ENCODE measurements at places on chromosomes 12 and 14.
A peak's percentile ranks its signal among the peaks of the same experiment; 100 is the strongest.

DNA sequence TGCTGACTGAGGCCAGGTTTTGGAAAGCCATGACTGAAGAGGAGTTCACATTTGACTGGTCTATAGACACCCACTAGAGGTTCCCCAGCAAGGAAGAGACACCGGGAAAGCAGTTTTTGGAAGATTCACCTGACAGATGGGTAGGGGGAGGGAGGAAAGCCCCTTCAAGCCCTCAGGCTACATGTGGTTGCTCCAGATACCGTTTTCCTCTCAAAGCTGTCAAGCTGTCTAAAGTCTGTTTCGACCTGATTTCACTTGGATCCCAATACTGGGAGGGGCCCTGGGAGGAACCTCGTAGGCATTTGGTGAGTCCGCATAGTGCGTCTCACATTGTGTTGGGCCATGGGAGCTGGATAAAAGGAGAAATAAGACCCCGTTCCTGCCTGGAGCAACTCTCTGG lies 1.7 kb upstream of the LRP1 start:
- no peak for DNase-seq

- DNase-seq = no peak
Measured at GRCh38 chr14:22577334-22577908, 11.6 kb downstream of the DAD1 start.

DNA sequence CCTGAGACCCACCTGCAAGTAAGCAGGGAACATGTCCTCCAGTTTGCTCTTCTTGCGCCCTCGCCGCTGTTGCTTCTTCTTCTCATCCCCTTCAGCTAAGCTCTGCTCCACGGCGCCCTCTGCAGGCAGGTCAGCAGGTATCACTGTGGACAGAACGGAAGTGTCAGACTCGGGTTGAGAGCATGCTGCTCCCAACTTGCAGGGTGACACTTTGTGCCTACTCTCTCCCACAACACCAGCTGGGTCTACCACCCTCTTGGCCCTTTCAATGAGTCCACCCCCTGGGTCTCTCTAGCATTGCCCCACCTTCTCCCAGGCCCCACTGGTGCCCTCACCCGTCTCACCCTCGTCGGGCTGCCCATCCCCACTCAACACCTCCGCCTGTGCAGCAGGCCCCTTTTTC lies 16.7 kb downstream of the KMT2D start:
- peak; percentile 87 for DNase-seq

- DNase-seq = no peak
Measured at GRCh38 chr12:119168721-119169120, 10.0 kb upstream of the HSPB8 start.

- no peak for DNase-seq
Measured at GRCh38 chr14:30445852-30446251, 113.1 kb upstream of the G2E3 start.

- DNase-seq = no peak
Measured at GRCh38 chr12:89821896-89822295, 113.3 kb upstream of the ATP2B1 start.

- no peak for DNase-seq
Measured at GRCh38 chr14:105879867-105880561, 353.6 kb downstream of the TMEM121 start.

DNA sequence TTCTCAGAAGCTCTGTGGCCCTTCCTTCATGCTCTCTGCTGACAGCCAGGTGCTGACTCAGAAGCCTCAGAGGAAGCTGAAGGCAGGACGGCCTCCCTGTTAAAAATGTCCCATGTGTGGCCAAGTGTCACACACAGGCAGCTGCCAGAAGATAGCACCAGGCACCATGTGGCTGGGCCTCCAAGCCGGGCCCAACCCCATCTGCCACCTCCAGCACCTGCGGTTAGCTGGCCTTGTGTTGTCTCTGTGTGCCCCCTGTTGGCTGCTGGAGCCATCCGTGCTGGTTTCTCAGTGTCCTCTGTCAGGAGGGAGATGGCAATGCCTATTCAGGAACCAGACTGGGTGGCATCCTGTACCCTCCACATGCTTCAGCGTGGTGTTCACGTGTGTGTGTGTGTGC lies 63.2 kb downstream of the TSPAN11 start:
- peak; percentile 54 for DNase-seq

DNA sequence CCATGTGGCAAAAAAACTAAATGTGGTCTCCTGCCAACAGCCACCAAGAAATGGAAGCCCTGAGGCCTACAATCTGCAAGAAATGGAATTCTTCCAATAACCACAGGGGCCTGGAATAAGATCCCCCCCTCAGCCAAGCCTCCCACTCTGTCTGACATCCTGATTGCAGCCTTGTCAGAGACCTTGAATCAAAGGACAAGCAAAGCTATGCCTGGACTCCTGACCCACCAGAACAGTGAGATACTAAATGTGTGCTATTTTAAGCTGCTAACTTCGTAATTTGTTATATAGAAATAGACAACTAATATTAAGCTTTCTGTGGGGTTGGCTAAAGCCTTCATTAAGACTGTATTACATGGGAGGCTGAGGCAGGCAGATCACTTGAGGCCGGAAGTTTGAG lies 77.7 kb downstream of the TBX5 start:
- no peak for DNase-seq

DNA sequence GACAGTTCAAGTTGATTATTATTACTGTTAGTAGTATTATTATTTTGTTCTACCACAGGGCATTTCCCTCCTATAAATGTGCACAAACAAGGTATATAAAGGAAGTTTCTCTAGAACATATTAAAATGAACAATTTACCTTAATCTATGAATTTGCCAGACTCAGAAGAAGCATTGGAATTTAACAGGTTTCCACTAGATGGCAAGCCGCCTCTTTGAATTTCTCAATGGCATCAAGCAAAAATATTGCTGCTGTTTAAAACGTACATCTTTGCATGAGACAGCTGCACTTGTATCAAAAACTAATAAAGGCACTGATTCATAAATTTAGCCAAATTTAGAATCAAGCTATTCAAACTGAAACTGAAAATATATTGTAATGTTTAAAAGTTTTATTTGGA lies 34.6 kb upstream of the MIS18BP1 start:
- no peak for DNase-seq

DNA sequence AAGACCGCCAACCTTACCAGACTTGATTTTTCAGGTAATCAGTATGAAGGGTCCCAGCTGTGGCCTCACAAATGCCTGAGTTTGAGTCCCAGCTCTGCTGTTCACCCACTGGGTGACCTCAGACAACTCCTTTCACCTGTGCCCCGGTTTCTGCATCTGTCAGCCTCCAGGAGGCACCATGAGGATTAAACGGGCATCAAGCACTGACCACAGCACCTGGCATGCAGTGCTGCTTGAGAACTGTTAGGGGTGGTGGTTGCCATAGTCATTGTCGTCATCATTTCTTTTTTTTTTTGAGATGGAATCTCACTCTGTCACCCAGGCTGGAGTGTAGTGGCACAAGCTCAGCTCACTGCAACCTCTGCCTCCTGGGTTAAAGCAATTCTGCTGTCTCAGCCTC lies 57.9 kb downstream of the PHETA1 start:
- DNase-seq = no peak

GRCh38 chr14:77151245-77151644 lies 9.7 kb upstream of the ZDHHC22 start:
- DNase-seq = no peak

DNA sequence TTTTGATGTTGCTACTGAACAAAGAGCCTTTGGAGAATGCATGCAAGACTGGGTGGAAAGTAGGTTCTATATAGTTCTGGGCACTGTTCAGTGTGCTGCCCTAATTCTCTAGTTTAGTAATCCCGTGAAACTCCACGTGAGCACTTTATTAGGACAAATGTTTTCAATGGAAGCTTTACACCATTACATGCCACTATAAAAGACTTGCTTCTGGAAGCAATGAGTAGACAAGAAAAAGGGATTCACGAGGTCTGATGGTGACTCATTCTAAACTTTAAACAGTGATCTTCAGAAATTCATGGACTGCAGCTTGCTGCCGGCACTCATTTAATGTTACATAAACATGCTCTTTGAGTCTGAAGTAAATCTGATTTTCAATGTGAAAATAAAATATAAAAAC lies 22.3 kb downstream of the ATG14 start:
- DNase-seq = no peak

DNA sequence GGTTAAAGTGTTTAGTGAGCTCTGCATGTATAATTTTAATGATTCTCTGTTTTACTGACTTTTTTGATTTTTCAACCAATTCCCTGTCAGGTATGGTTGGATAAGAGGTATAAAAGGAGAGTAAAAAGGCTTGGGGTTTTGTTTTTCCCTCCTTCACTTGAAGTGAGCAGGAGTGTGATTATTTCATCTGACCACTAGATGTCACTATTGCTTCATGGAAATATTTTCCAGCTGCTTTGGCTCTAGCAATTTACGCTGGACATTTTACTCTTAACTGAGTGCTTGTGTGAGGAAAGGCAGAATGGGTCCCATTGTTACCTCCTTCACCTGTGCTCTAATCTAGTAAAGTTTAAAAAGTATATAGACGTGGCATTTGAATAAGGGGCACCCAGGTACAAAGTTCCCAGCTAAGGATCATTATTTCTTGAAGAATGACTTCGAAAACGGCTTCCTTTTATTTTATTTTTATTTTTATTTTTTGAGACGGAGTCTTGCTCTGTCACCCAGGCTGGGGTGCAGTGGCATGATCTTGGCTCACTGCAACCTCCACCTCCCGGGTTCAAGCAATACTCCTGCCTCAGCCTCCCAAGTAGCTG lies 66.5 kb downstream of the TBC1D30 start:
- DNase-seq = no peak

DNA sequence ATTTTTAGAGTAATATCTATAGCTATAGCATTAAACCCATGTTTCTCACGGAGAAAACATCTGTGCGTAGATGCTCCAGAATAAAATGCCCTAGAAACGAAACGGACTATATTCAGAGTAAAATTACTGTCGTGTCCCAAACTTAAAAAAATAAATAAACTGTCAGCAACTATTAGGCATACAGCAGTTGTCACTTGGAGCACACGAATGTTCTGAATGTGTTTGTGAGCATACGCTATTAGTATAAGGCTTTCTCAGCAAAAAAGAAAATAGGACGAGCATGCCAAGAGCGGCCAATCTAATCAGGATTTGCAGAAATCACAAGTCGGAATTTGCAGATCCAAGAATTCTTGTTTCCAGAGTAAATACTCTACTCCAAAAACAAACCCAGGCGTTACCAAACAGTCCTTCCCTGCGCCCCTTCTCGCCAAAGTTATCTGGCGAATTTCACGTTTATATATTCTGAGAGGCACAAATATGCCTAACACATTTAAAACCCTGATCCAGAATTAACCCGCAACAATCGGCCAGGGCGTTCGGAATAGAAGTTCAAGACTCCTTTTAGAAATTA lies 836 bp downstream of the PTPN21 start:
- no peak for DNase-seq

- peak; percentile 54 for DNase-seq
Measured at GRCh38 chr12:89350630-89351488, 1.4 kb downstream of the DUSP6 start.

DNA sequence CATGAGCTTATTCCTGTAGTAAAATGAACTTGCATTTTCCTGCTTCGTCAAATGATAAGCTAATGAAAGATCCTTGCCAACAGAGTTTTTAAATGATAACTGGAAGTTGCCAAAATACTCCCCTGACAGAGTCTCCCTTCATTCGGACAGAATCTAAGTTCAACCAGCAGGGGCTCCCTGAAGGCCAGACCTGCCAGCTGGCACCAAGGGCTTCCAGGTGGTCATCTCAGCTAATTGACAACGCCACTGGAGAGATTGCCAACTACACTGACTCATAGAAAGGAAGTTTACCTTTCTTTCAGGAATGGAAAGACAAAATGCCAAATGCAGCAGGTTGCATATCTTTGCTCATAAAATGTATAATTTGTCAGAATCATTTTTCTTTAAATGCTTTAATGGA lies 462.8 kb downstream of the GXYLT1 start:
- no peak for DNase-seq
